Diencephalon (tissue), 1 donor: ENCODE measurements at places on chromosomes 1 and 21. TPM values are rescaled to one million over a fixed set of nuclear protein-coding genes. Genes with fewer than 3 reads are reported as not detected.

LRRC39 gene
- 11.3 TPM for total RNA-seq

LCE2B gene
- not detected for total RNA-seq

SPRR2E gene
- not detected for total RNA-seq

PIGC gene
- total RNA-seq = 30.9 TPM

CFAP141 gene
- not detected for total RNA-seq

GUCA2B gene
- total RNA-seq = not detected

NTNG1 gene
- 129 TPM for total RNA-seq

HES3 gene
- not detected for total RNA-seq

RUNX3 gene
- 0.23 TPM for total RNA-seq

VWA5B1 gene
- total RNA-seq = 4.8 TPM

HTR1D gene
- 1.2 TPM for total RNA-seq

LDLRAD2 gene
- 0.23 TPM for total RNA-seq

S100A5 gene
- total RNA-seq = not detected

FTCD gene
- 0.69 TPM for total RNA-seq

C1orf116 gene
- total RNA-seq = not detected

LPAR3 gene
- total RNA-seq = 0.46 TPM

SLAMF7 gene
- total RNA-seq = not detected

ZNHIT6 gene
- total RNA-seq = 17.3 TPM

CD101 gene
- total RNA-seq = 1.6 TPM

NBPF4 gene
- total RNA-seq = 0.46 TPM

ANKRD65 gene
- 1.6 TPM for total RNA-seq

PKNOX1 gene
- total RNA-seq = 15.0 TPM

ASCL5 gene
- 0.23 TPM for total RNA-seq

CELA2A gene
- not detected for total RNA-seq

ATP1A1 gene
- 125 TPM for total RNA-seq

LCE1D gene
- not detected for total RNA-seq

SIM2 gene
- total RNA-seq = 0.46 TPM

INAVA gene
- 4.6 TPM for total RNA-seq

MAP10 gene
- 8.1 TPM for total RNA-seq

MAP3K21 gene
- total RNA-seq = 8.1 TPM

IL6R gene
- total RNA-seq = 3.9 TPM

TMEM82 gene
- total RNA-seq = not detected
